ENCODE measurements at places on chromosomes 7 and 10. TPM values are rescaled to one million over a fixed set of nuclear protein-coding genes. Genes with fewer than 3 reads are reported as not detected.

GRCh38 chr7:135434047-135434446, 75.9 kb downstream of the CNOT4 start:
- DNase-seq = no peak

DNA sequence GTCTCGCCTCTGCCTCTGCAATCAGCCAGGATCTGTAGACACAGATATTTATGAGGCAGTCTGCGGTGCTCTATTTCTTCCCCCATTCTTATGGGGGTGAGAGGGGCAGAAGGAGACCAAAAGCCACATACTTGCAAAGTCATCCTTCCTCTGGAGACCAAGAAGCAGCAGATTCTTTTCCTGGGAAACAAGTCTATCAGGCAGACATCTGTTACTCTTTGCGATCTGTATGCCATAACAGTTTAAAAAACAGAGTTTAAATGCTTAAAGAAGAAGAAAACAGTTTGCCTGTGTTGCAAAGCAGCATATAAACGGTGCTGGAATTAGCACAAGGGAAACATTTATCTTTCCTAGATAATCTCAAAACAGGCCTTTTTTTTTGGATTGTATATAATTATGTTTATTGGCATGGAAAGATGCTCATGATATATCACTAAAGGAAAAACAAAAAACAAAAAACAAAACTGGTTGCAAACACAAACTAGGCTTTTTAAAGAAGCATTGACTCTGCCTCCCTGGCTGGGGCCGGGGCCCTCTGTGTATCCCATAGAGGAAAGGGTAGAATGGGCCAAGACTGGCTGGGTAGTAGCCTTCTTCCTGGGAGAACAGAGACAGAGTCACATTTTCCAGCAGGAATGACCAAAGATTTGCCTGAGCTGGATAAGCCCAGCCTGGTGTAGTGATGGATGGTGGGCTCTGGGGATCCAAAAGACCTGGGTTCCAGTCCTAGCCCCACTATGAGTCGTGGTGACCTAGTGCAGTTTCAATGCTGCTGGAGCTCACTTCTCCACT, 50.4 kb downstream of the RGS10 start:
- DNase-seq = no peak

DNA sequence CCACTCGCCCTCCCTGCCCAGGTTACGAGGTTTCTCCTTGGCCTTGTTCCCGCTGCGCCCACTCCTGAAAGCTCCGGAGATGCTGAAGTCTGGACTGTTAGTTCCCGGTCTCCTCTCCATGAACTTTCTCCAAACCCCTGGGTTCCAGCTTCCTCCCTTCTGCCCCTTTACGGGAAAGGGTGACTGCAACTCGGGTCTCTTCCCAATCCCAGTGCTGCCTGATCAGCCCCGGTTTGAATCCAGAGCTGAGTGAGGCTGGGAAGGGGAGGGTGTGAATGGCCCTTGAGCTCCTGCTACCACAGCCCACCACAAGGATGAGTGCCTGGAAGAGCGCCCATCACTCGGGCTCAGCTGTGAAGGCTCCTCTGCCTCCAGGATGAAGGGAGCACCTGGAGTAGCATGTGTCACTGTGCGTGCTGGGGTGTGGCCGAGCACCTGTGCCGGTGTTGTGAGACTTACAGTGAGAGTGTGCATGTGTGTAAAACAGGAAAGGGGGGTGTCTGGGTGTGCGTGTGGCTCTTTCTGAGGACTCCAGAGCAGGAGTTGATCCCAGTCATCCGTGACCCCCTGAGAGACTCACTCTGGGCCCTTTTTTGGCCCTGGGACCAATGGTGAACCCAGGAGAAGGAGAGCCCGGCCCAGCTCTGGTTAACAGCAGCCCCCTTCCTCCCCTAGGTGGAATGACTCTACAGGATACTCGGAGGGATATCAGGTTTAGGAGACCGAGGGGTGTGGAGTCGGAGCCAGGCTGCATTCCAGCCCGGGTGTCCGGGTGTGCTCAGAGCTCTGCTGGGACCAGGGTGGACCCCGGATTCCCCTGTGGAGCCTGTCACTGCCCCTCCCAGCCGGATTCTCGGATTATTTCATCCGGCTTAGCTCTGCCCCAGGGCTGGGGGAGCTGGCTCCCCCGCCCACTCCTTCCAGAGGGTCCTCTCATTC, 1.1 kb upstream of the ZNF467 start:
- peak; percentile 58 for DNase-seq

- DNase-seq = no peak
Observed at GRCh38 chr10:98971464-98971863, 264.2 kb downstream of the HPSE2 start.

Gene FAM25G
- not detected for polyA plus RNA-seq

DNA sequence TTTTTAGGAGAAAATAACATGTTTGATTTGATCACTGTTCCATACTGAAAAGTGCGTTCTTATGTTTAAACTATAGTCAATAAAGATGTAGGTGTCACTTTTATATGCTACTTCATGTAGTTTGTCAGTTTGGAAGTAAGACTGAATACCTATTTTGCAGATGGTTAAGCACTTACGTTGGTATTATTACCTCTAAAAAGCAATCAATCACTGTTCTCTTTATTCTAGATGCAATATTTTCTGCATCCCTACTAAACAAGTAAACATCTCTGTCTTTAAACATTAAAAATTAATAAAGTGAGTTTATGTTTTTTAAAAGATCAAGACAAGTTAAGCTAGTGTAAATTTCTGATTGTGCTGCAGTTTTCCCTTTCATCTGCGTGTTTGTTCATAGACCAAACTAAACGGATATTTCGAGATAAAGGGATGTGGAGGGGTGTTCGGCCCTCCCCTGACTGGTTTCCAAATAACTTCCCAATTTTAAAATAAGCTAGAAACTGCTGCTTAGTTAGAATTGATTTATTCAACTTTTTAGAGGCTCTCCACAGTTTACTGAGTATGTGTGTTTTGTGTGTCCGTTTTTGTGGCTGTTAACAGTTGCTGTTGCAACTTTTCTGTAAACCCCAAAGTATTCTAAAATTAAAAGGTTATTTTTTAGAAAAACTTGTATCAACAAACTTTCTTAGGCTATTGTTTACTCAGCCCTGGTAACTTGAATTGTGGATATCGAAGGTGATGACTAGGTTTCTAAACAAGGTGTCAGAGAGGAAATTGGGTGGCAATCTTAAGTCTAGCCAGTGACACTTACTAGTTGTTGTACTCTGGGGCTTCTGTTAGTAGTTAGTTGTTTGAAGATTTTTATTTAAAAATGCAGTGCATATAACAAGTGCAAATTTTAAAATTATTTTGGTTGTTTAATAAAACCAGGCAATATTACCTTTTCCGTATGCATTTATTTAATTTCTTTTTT, 974 bp downstream of the KIF11 start:
- no peak for DNase-seq

DNA sequence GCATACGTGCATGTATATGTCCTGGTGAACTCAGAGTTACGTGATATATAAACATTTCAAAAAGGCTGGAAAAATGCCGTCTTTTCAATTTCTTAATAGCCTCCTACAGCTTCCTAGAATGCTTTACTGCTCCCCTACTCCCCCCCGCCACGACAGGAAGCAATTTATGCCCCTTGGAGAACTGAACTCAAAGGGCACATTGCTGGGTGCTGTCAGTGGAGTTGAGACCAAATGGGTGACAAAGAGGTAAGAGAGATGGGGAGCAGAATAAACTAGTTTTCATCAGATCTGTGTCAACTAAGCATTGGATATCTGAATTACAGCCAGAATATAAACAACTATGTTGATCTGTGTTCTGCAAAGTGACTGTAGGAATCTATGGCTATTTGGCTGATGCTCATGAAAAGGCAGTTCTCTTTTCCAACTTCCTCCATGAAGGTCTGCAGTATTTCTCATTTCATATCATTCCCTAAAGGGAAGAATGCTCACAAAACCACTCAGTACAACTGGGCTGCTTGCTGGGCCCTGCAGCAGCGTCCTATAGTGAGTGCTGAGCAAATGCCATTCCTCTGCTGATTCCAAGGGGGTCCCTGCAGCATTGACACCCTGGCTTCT, 171.3 kb upstream of the HPS1 start:
- DNase-seq = no peak

Gene FAM107B
- 44.0 TPM for polyA plus RNA-seq

Gene WNT8B
- 0.09 TPM for polyA plus RNA-seq

- DNase-seq = no peak
Observed at GRCh38 chr10:123681285-123681684, 15.1 kb downstream of the GPR26 start.

GRCh38 chr10:29150010-29150409, 138.9 kb upstream of the LYZL1 start:
- DNase-seq = no peak

DNA sequence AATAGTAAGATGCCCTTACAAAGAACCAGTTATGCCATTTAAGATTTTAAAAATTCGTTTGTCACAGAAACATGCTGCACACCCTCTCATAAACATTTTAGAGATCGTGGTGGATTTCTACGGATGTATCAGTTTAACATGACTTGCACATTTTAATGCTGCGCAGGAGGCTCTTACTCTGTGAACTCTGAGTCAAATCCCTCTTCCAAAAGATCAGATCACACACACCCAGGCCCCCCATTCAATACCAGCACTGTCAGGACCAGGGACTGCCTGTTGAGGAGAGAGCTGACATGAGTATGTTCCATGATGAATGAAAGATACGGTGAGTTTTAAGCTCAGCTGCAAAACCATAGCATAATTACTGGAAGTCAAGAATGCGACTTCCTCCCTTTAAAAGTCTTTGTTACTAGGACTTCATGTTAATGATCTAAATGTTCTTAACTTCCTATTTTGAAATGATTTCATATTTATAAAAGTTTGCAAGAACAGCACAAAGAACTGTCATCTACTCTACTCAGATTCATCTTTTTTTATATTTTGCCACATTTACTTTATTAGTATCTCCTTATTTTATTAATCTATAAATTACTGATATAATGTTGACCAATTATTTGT, 500.2 kb downstream of the GLRX3 start:
- no peak for DNase-seq

Gene OR2A5
- polyA plus RNA-seq = under 0.01 TPM

Gene TMEM120A
- polyA plus RNA-seq = 61.0 TPM

GRCh38 chr7:82257118-82257695, 186.4 kb downstream of the CACNA2D1 start:
- DNase-seq = no peak

DNA sequence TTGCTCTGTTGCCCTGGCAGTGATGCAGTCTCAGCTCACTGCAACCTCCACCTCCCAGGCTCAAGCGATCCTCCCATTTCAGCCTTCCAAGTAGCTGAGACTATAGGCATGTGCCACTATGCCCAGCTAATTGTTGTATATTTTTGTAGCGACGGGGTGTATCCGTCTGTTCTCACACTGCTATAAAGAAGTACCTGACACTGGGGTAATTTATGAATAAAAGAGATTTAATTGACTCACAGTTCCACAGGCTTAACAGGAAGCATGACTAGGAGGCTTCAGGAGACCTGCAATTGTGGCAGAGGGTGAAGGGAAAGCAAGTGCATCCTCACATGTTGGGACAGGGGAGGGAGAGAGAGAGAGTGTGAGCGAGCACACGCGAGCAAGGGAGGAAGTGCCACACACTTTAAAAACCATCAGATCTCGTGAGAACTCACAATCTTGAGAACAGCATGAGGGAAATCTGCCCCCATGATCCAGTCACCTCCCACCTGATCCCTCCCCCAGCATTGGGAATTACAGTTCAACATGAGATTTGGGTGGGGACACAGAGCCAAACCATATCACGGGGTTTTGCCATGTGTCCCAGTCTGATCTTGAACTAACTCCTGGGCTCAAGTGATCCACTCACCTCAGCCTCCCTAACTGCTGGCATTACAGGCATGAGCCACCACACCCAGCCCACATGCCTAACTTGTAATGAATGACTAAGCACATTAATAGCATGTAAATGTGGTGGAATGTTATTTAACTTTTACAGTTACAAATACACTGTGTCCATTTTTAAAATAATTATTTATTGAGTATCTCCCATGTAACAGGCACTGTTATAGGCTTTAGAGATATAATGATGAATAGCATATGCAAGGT, 65.5 kb downstream of the RALA start:
- DNase-seq = no peak

DNA sequence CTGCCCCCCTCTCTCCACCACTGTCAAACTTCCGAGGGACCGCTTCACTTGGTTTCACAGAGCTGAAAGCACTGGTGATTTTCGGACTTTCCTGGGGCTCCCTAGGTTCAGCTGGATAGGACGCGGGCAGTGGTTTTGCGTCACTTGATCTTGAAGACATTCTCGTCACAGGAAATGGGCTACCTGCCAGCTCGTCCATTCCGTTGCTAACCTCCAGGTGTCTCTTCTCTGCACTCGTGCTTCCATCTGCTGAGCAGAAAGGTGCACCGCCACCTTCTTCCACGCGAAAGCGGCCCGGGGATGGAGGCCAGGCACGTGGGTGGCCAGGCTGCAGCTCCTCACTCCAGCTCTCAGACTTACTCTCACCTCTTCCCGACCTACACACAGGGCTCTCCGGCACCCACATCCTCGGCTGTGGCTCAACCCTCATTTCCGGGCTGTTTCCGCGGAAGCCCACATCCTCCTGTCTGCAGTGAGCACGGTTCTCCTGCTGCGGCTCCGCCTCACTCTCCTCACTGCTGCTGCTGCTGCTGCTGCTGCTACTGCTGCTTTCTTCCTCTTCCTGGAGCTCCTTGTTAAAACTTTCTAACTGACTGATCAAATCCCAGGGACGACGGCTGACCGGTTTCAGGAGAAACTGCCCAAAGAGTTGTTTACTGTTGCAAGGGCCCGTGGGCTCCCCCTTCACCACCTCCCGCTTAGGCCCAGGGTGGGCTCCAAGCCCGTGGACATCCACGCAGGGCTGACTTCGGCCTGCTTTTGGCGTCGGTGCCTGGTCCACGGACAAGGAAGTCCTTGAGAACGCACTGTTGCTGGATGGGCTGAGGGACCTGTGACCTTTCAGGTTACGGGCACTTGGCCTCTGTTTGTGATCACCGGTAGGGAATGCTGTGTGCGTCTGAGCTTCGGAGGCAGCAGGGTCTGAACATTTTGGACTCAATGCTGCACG, 32.1 kb downstream of the JCAD start:
- DNase-seq = no peak

DNA sequence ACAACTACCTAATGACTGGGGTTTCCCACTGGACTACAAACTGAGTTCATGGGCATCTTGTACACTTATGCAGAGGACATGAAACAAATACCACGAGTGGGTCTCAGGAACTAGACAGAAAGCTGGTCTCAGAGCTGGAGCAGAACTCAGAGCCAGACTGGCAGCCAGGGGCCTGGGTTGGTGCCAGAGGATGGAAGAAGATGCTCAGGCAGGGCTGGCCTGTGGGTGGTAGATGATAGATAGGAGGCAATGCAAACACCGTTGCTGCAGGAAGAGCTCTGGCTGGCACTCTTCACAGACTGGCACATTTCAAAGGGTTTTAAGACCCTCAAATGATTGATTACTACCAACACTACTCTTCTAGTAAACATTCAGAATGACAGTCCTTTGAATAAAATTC, 28.8 kb downstream of the ENO4 start:
- no peak for DNase-seq

GRCh38 chr7:144416341-144416740, 12.8 kb upstream of the NOBOX start:
- DNase-seq = no peak

DNA sequence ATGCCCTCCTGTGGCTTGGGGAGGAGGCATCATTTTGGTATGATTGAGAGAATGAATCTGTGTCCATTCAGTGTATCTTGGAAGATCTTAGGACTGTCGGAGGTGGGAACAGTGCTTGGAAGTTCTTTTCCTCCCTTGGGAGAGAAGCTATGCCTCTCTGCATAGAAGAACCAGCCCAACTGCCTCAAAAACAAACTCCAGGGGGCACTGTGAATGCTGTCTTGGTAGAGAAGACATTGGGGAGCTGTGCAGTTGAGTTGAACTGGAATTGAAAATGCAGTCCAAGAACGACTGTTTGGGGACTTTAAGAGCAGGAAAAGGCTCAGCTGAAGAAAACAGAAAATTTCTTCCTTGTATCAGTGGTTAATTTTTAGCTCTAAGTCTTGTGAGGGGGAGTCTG, 4.9 kb upstream of the GJD4 start:
- DNase-seq = no peak

Data from large intestine (tissue), 12 donors.